ENCODE measurements at places on chromosomes 7 and 10.

DNA sequence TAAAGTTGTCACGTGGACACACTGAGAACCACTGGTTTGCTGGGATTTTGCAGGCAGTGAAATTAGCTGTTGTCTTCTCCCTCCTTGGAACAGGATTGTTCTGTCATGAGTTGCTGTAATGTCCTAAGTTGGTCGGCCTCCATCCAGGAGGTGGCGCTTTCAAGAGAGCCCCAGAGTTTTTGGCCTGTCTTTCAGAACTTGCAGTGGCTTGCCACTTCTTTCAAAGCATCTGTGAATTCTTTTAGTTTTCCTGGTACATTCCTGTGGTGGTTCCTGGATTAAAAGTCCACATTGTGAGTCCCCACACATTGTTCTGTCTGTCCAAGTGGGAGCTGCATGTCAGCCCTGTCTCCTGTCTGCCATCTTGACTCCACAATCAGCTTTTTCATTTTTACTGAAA, 133.8 kb downstream of the PON1 start:
- DNase-seq: no peak

- no peak for DNase-seq
Observed at GRCh38 chr10:32386623-32387260, 39.8 kb upstream of the EPC1 start.

- DNase-seq: no peak
Observed at GRCh38 chr10:102775201-102775934, 31.6 kb downstream of the WBP1L start.

DNA sequence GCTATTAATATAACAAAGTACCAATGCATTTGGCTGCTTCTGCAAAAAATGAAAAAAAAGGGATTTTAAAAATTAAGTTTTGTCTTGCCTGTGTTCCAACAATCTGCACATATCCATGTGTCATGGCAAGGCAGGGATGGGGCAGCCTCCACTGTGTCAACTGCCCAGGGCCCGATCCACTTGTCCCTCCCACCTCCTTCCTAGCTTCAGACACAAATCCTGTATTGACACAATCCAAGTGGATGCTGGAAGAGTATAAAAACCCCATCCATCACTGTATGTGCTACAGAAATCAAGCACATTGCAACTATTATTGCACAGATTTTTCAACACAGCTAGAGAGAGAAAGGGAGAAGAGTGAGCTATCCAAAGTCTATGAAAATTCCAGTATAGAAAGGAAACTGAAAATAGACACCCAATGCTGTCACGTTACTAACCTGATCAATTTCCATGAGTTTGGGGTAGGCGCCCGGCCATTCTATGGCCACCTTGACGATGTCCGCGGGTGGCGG, 106.4 kb downstream of the ELMO1 start:
- no peak for DNase-seq

DNA sequence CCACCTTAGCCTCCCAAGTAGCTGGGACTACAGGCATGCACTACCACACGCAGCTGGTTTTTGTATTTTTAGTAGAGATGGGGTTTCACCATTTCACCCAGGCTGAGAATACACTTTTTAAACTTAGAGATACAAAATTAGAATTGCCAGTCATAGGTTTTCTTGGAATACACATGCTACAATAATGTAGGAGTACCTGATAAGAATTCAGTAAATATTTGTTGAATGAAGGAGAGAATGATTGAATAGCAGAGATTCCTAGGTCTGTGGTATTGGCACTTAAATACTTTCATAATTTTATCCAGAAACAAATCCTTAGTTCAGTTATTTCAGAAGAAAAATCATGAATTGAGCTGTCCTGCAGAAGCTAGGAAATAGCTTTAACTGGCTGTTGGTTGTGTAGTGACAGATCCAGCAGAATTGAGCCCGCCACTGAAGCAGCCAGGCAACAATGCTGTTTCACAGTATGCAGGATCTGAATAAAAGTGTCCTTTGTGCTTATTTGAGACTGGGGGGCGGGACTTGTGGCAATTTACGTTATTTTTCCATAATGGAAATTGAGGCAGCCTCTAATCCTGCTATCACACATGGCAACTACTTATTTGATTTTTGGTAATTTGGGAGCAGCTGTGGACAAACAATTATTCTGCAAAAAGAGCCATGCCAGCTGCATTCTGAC, 31.5 kb downstream of the NRF1 start:
- no peak for DNase-seq

- DNase-seq: no peak
Observed at GRCh38 chr10:113300617-113301016, 252.2 kb upstream of the HABP2 start.

DNA sequence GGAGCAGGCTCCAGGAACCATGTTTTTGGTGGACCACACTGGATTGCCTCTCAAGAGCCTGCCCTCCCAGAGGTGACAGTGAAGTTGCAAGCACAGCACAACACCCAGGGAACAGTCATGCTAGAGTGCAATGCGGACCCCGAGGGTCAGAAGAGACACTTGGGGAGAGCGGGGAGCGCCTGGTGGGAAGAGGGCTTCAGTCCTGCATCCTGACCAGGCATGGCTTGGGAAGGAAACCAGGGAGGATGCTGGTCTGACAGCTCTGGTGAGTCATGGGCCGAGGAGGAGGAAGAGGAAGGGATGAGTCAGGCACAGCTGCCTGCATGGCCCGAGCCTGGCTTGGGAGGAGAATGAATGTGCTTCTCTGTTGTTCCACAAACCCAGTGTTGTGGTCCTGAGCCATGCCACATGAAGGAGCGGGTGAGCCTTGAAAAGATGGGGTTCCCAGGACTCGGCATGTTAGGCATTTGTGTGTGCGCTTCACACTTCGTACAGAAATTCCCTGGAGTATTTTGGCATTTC, 29.5 kb upstream of the ANKRD2 start:
- DNase-seq: no peak

DNA sequence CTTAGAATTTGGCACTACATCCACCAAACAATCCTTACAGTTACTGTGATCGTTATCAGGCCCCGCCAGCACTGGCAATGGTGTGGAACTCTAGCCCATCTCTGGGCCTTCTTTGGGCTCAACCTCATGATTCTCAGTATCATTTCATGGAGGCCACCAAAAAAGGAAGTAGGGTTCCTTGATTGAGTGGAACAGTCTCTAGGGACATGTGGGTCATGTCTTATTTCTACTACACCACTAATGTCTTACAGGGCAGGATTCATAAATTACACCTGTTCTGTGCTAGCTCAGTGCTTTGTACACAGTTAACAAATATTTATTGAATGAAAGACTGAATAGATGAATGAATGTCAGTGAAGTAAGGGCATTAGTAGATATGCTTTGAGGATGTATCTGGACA, 53.9 kb downstream of the AP3M1 start:
- DNase-seq: no peak

DNA sequence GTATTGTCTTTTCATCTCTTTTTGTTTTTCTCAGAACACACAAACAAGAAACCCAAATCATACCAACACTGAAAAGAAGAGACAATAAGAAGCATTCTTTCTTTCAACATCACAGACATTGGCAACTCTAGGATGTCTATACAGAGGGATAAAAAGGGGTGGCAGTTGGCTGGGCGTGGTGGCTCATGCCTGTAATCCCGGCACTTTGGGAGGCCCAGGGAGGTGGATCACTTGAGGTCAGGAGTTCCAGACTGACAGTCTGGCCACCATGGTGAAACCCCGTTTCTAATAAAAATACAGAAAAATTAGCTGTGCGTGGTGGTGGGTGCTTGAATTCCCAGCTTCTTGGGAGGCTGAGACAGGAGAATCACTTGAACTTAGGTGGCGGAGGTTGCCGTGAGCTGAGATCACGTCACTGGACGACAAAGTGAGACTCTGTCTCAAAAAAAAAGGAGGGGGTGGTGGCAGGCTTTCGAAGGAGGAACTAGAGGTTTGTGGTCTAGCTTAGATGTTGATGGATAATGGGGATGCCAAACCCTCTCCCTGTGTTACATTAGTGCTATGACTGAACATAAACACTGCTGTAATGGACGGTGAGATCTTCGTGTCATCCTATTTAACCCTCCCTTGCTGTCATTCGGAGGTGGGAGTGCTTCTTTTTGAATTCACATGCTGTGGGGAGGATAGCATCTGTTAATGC, 9.4 kb downstream of the CNNM2 start:
- DNase-seq: no peak

GRCh38 chr10:71210542-71210871, 1.9 kb upstream of the UNC5B start:
- no peak for DNase-seq

DNA sequence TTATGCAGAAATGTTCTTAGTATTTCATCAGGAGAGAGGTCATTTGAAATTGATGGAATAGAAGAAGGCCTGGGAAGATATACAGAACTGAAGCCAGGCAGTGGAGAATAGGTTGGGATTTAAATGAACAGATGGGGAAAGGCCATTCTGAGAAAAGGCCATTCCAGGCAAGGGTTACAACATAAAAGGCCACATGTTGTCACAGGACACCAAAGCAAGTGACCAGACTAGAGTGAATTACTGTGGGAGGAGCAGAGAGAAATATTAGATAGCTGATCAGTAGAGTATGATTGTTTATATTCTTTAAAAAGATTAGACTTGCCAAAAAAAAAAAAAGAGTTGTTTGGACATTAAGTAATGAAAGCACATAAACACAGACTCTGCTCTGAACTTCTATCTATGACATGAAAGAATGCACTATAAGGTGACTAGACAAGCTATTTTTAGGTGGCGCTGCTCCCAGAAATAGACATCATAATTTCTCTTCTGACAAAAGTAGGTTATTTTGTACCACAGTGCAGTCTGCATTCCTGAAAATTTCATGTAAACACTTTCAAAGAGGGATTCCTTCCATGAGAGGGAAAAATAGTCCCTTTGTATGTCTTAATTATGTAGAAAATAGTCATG, 55.2 kb upstream of the DKK1 start:
- no peak for DNase-seq

GRCh38 chr7:94041529-94041928, 37.4 kb upstream of the BET1 start:
- DNase-seq: no peak

- DNase-seq: no peak
Observed at GRCh38 chr10:6208799-6209235, 6.1 kb downstream of the PFKFB3 start.

DNA sequence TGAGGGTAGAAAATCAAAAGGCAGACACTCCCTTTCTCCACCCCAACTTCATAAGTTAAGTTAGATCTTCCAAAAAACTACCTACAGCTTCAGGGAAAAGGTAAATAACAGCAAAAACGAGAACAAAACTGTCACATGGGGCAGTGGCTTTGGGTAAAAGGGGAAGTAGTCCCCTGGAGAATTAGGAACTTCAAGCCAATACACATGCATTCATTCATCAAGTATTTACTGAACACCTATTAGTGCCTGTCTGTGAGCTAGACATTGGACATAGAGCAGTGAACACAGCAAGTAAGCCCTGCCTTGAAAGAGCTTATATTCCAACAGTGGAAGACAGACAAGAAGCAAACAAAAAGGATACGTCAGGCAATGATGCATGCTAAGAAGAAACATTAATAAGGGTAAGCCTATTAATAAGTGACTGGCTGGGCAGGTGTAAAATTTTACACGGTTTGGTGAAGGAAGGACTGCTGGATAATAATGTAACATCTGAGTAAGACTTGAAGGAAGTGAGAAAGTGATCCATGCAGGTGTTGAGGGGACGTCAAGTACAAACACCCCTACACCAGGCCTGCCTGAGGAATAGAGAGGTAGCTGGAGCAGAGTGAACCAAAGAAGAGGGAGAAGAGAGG, 69.6 kb upstream of the RAPGEF5 start:
- DNase-seq: no peak

DNA sequence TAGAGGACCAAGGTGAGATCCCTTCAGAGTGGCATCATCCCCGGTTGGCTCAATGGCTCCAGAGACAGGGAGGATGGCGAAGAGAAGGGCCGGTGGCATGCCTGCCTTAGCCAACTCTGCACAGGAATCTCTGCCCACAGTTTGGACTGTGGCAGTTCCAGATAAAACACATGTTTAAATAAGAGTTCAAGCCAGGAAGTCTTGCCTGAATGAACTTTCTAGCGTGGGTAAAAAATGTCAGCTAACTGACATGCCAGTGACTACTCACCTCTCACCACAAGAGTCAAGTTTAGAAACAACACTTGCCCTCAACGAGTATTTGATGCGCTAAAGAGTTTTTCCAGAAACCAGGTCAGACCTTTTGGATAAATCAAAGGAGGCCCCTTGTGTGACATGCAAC, 3.0 kb downstream of the NOD1 start:
- DNase-seq: no peak

All from NT2/D1 (cell line).